ENCODE measurements at places on chromosomes 3 and 15.

GRCh38 chr3:38834717-38835116, 18.7 kb upstream of the SCN10A start:
- no peak for DNase-seq

GRCh38 chr15:37204692-37205091, 104.3 kb upstream of the MEIS2 start:
- no peak for DNase-seq

DNA sequence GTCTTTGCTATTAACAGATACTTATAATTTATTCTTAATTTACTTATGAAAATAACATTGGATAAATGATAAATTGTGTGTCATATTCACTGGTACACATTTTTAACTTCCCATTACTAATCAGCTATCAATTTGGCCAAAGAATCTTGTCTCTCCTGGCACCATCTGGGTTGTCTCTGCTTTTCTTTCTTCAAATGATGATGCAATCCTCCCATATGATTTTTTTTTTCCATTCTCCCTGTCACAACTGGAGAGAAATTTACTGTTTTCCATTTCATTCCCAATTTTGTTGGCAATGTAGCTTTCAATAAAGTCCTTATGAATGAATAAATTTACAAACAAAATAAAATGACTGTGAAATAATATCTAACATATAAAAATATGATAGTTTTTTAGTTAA, 743.7 kb upstream of the EPHA6 start:
- DNase-seq: no peak

GRCh38 chr3:129950318-129951046, 24.0 kb upstream of the TRH start:
- no peak for DNase-seq

GRCh38 chr3:38960953-38961622, 90.7 kb downstream of the SCN11A start:
- DNase-seq: peak; percentile 74

DNA sequence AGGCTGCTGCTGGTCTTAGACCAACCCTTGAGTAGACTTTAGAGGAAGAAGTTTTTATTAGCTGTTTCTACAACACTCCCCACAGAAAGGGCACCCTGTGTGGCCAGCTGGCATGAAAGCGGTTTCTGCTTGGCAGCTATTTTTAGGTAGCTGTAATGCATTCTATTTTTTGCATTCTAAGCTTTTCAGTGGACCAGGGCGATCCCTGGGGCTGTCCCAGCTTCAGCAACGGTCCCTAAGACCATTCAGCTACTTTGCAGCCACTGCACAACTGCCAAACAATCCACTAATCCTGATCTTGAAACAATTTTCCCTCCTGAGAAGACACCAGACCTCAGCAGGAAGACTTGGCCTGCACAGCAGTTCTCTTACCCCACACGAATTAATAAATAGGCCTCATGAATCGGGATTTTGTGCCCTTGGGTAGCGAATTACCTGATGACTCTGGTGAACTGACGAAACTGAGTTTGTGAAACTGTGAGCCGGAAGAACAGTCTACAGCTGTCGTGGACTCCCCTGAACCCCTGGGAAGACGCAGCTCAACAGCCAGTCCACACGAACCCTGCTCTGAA, 14.6 kb upstream of the TFRC start:
- no peak for DNase-seq

GRCh38 chr15:93333796-93334195, 244.8 kb upstream of the RGMA start:
- no peak for DNase-seq

DNA sequence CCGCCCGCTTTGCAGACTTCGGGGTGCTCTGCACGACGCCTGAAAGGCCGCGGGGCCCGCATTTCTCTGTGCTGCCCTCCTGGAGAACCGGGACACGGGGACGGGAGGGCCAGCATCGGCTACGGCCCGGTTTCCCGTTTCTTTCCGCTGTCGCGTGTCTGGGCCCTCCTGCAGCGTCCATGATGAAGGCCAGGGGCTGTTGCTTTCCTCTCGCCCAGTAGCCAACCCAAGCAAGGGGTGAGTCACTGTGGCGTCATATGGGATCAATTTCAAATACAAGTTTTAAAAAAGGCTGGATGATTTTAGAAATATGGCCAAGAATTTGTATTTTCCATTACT, 435 bp downstream of the SLC35G2 start:
- DNase-seq: peak; percentile 30

DNA sequence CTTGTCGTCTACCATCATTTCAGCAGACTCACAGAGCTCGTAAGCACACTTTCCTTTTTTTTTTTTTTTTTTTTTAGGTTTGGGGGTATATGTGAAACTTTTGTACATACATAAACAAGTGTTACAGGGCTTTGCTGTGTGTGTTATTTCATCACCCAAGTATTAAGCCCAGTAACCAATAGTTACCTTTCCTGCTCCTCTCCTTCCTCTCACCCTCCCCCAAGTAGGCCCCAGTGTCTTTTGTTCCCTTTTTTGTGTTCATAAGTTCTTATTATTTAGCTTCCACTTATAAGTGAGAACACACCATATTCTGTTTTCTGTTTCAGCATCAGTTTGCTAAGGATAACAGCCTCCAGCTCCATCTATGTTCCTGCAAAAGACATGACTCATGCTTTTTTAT, 746.8 kb downstream of the GRM7 start:
- no peak for DNase-seq

DNA sequence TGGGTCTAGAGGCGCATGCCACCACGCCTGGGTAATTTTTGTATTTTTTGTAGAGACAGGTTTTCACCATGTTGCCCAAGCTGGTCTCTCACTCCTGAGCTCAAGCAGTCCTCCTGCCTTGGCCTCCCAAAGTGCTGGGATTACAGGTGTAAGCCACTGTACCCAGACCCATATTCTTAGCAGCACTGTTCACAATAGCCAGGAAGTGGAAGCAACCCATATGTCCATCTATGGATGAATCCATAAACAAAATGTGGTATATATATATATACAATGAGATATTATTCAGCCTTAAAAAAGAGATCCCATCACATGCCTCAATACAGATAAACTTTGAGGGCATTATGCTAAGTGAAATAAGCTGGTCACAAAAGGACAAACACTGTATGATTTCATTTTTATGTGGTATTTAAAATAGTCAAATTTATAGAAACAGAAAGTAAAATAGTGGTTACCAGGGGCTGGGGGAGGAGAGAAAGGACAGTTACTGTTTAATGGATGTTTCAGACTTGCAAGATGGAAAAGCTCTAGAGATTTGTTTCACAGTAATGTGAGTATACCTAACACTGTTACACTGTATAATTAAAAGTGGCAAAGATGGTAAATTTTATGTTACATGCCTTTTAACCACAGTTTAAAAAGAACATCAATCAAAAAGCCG, 35.7 kb upstream of the GRAMD1C start:
- DNase-seq: no peak

- no peak for DNase-seq
Measured at GRCh38 chr3:183329543-183329942, 76.5 kb downstream of the B3GNT5 start.

- DNase-seq: no peak
Measured at GRCh38 chr15:48085591-48085930, 35.2 kb upstream of the SLC24A5 start.

- DNase-seq: no peak
Measured at GRCh38 chr15:70354346-70354905, 256.7 kb upstream of the TLE3 start.

- peak; percentile 32 for DNase-seq
Measured at GRCh38 chr3:192514081-192514753, 213.1 kb downstream of the FGF12 start.

DNA sequence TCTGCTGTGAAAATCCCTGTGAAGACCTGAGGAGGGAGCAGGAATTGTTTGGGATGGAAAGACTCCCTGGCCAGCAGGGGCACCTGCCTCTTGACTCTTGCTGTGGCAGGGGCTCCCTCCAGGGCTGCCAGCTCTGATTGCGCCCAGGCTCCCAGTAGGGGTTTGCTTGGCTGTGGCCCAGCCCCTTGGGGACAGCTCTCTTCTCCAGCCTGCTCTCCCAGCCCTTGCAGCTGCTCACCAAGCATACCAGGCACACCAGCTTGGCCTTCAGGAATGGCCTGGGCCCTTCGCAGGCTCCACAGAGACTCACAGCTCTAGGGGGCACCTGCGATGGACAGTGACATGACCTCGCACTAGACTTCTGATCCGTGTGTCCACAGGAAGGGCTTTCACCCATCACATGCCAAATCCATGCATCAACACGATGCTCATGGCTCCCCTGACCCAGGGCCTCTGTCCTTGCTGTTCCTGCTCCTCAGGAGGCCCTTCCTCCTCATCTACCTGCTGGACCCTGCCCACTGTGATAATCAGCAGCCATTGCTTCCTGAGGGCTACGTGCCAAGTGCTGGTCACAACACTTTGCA, 61.8 kb downstream of the SCN5A start:
- DNase-seq: no peak

DNA sequence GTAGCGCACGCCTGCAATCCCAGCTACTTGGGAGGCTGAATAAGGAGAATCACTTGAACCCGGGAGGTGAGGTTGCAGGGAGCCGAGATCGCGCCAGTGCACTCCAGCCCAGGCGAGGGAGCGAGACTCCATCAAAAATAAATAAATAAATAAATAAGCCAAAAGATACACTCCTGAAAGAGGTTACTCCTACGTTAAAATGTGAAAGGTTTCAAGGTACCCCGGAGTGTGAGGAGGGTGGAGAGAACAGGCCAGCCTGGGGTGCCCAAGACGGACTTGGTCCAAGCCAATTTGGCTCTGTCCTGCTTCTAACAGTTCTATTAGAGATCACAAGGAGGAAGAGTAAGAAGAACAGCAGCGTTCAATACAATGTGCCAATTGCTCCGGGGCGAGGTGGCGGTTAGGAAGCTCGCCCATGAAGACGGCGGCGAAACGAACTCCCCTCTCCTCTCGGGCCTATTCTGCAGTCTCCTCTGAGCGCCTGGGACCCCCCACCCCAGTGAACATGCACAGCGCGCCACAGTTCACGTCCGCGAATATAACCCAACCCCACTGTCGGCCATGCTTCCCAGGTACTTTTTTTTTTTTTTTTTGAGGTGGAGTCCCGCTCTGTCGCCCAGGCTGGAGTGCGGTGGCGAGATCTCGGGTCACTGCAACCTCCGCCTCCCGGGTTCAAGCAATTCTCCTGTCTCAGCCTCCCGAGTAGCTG, 942 bp downstream of the ELP6 start:
- DNase-seq: peak; percentile 12

DNA sequence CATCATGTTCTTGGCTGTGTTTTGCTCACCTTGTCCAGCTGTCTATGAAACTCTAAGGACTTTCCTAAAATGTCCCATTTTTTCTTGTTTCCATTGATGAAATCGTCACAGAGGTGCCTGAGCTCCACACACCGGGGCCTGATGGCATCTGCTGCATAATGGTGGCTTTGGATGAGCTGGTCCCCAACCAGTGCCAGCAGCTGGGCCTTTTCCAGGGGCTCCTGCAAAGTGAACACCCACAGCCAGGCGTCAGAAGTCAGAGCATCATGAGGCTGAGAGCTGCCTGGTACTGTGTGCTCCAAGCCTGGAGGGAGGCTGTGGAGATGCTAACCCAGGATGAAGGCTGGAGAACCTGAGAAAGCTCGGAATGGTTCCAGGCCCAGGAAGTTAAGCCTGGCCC, 46.9 kb downstream of the B3GNT5 start:
- no peak for DNase-seq

DNA sequence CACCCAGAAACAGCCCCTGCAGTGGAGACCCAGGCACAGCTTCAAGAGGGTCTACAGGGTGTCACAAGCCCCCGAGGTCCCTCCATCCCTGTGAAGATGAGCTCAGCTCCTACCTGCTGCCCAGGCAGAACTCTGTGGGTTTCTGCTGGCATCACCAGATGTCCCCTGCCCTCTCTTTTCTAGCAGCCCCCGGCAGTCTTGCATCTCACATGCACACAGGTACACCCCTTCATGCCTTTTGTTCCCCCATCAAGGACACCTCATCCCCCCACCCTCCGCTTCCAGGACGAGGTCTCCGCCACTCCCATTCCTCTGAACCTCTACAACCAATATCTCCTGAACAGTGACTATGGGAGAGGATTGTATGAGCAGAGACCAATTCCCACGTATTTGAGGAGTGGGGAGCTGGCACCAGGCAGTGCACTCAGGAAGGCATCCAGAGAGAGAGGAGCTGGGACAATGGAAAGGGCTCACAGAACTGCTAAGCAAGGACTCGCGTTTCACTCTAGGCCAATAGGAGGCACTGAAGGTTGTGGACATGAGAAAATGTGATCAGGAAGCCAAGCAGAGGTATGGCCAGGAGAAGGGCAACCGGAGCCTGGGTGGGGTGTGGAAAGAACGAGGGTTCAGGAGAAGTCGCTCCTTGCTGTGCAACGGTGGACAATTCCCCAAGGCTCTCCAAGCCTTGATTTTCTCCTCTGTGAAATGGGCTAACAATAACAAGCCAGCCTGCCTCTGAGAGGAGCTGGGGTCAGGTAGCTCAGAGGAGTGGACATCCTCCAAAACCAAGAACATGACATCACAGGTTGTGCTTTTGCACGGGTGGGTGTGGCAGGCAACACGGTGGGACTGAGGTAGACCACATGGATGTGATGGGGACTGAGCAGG, 115.2 kb downstream of the CHSY1 start:
- DNase-seq: no peak

DNA sequence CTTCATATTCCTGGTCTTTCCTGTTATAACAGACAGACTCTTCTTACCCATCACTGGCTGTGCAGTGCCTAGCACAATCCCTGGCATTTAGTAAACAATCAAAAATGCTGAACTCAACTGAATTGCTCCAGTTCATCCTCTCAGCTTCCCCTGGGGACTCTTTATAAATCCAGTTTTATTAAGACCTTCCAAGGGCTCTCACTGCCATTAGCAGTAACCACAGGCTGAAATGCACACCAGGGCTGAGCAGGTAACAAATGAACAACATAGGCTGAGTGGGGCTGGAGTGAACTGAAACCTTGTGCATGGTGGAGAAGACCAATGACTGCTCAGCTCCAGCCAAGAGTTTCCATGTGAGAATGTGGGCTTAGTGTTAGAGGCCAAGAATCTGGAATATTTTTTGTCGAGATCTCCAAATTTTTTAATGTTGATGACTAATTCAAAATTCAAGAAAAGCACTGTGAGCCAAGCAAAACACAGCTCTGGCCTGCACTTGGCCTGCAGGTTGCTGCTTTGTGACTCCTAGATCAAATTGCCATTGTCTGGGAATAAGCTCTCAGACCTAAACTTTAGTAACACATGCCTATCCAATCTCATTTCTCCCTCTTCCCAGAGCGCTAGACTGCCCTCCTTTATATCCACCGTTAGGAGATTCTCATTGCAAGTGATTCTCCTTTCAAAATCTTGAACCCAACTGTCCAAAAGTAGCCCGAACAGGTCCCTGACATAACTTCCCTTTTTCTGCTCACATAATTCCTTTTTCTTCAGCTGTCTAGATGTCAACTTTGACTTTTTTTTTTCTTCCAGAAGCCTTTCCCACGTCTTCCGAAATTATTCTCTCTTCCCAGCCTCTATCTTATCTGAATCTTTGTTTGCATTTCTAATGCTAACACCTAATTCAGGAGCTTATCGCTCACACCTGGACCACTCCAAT, 7.4 kb downstream of the SQOR start:
- DNase-seq: no peak

- no peak for DNase-seq
Measured at GRCh38 chr3:46778101-46778500, 60.4 kb upstream of the PRSS50 start.

- no peak for DNase-seq
Measured at GRCh38 chr3:127712881-127713771, 40.4 kb downstream of the ABTB1 start.

All from HuH-7 (cell line).